Stimulated activated CD8-positive, alpha-beta memory T cell treated with anti-CD3 and anti-CD28 coated beads, Interleukin-4, amount 100 ng/mL, for 24 hours (primary cell): ENCODE measurements at places on chromosomes 2 and 18.

DNA sequence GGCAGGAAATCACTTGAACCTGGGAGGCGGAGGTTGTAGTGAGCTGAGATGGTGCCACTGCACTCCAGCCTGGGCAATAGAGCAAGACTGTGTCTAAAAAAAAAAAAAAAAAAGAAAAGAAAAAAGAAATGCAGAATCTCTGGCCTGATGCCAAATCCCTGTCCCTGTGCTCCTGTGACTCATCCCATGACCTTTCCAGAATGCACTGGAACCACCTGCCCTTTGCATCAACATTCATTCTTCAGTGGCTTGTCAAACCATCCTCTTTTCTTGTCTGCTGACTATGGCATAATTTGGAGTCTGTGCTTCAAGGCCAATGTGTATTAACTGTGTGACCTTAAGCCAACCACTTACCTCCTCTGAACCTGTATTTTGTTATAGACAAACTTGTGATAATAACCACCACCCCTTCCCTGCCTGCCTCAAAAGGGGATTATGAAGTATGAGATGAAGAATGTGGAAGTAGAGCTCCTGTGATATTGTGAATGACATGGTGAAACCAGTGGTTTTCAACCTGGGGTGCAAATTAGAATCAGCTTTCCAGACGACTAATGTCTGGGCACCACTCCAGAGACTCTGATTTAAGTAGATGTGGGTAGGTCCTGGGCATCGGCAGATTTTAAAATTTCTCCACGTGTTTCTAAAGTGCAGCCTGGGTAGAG, 189.3 kb downstream of the CLIP4 start:
- DNase-seq, result no peak

GRCh38 chr18:27712066-27712465, 464.9 kb downstream of the CDH2 start:
- DNase-seq, result no peak

DNA sequence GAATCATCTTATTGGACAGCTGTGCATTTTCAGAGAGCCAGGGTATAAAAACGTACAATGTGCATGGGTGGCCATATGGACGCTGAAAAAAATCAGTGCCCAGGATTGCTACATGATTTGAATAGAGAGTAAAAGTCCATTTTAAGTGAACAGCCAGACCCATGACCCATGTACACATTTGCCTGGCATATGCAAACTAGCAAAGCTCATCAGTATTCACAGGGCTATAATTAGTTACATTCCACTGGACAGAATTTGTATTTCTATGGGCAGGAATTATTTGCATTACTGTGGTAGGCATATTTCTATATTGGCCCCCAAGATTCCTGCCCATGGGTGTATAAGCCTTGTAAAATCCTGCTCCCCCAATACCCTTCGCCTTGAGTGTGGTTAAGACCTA, 78.8 kb downstream of the PTH2R start:
- no peak for DNase-seq

DNA sequence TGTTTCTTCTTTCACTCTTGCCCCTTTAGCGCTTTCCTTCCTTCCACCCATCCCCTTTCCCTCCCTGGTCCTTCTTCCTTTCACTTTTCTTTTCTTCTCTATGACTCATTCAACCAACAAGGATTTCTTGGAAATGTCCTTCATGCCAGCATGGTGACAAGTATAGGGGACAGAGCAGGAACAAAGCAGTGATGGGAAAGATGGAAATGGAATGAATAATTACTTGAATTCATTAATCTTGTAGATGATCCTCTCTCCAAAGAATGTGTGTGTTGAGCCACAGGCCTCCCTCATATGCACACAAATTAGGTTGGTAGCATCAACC, 1.5 kb downstream of the VAMP5 start:
- DNase-seq, result no peak

DNA sequence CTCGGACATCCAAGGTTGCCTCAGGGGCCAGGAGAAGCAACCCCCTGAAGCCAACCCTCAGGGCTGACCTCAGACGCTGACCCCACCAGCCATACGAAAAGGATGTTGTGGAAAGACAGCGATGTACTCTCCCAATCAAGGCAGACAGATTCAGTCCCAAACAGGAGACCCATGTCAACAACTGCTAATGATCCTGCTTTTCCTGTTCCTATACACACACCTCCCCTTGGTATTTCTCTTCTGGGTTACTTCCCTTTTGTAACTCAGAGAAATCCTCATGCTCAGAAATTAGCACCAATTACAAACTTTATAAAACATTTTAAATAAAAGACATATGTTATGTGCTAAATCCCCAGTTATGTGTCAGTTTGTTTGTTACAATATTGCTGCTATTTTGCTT, 120.8 kb downstream of the PID1 start:
- DNase-seq, result no peak

DNA sequence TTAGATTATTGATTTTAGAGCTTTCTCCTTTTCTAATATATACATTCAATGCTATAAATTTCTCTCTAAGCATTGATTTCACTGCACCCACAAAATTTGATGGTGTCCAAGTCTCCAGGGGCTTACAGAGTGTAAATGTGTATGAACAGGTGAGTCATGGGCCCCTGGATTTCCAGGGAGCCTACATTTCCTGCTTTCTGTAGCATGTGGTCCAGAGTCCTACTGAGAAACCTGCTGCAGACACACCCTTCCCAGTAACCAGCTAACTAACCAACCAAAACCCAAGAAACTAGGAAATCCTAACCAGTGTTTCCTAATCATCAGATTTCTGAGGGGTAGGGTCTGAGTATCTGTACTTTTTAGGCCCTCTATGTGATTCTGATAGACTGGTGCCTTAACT, 39.5 kb upstream of the TANC1 start:
- DNase-seq, result no peak

- DNase-seq, result no peak
Observed at GRCh38 chr2:60500861-60501260, 52.6 kb downstream of the BCL11A start.

GRCh38 chr2:109194620-109194937, 65.6 kb downstream of the SH3RF3 start:
- DNase-seq, result no peak

- DNase-seq, result no peak
Observed at GRCh38 chr18:50396005-50396660, 21.3 kb downstream of the SKA1 start.

DNA sequence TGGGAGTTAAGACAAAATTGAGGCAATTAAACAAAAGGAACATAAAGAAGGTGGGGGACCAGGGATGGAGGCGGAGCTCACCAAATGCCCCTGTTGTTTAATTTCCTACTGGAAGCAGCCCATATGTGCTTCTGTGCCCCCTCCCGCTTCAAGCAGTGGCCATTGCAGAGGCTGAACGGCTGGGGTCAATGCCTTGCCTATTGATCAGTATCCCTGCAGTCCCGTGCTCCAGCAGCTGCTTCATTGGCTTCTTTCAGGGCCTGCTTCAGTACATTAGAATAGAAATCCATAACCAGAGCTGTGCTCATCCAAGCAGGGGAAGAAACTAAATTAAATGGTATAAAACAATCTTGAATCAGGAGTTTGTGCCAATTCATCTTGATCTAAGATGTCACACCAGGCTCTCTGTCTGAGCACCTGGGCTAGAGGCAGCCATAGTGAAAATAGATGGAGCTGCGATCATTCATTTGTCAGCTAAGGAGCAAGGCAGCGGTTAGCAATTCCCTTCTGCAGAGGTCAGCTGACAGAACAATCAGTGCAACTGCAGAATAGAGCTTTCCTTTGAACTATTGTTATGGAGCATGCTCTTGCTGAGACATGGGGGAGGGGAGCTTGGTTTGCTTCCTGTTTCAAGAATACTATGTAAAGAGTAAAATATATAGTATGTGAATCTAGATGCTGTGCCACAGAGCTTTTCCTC, 222.4 kb downstream of the WDR7 start:
- no peak for DNase-seq

DNA sequence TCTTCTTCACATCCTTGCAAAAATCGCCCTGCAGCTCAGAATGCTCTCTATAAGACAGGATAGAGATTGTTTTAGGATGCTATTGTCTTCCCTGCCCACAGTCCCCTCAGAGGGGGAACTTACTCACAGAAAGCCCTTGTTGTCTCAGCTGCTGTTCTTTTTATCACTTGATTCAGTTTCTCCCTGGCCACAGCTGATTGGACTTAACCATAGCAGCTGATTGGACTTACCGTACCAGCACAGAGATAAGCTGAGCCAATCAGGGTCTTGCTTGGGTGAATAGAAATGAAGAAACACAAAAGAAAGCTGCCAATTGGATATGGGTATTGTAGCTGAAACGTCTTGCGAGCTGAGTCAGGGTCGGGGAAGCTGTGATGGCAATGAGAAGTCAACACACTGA, 194.2 kb upstream of the MEX3C start:
- DNase-seq, result no peak

GRCh38 chr2:6828299-6828584, 37.5 kb downstream of the CMPK2 start:
- DNase-seq, result no peak

DNA sequence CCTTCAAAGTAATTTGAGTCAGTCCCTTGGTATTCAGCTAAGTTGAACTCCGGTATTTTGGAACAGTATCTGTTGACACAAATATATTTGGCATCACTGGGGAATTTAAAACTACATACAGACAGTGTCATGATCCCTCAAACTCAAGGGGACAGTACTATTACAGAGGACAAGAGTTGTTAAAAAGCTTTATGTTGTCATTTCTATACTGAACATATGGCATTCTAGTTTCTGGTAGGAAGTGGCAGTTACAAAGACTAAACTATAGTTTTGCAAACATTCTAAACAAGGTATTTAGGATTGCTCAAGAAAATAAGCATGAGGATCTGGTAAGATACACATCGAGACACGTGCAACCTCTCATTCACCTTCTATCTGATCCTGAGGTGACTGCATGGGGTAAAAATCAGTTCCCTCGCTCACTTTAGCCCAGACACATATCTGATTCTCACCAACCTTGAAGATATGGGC, 16.6 kb upstream of the CCNYL1 start:
- no peak for DNase-seq

DNA sequence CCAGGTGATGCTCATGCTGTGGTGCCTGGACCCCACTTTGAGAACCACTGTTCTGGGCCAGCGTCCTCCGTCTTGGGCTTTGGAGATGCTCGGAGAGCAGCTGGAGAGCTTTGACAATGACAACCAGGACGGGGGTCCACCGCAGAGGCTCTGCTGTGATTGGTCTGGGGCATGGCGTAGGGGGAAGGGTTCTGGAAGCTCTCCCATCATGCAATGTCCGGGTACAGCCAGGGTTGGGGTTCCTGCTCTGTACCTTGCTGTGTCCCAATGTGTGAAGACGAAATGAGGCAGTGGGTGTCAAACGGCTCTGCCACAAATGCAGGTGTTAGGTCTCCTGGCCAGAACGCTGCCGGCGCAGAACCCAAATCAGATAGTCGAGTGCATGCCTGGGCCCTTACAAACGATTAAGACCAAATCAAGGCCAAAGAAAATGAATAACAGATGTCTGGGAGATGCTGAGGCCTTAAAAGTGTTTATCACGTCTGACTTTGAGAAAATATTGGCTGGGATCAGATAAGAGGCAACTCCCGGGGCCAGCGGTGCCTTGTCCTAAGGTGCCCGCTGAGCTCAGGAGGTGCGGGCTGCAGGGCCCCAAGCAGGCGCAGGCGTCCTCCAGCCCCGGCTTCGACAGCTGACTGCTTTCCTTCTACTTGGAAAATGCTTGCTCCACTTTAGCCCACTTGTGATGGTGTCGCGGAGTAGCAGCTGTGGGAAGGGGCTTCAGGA, 117.2 kb downstream of the VAPA start:
- no peak for DNase-seq

GRCh38 chr2:11473659-11474433, 7.9 kb upstream of the E2F6 start:
- no peak for DNase-seq

GRCh38 chr18:24231773-24232735, 93.2 kb downstream of the CABYR start:
- no peak for DNase-seq

DNA sequence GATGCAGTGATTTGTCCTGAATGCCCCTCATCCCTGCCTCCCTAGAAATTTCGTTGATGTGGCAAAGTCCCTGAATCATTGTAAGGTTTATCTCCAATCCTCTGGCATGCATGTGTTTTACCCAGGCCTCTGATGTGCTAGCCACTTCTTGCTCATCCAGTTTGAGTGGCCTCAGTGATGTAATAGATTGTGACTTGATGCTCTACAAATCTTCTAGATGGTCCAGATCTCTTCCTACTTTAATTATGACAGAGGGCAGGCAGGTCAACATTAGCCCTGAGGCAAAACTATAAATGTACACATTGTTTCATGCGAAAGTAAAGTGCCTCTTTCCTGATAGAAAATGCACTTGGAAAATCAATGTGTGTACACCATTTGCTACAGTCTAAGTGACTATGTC, 54.5 kb downstream of the LONRF2 start:
- no peak for DNase-seq

DNA sequence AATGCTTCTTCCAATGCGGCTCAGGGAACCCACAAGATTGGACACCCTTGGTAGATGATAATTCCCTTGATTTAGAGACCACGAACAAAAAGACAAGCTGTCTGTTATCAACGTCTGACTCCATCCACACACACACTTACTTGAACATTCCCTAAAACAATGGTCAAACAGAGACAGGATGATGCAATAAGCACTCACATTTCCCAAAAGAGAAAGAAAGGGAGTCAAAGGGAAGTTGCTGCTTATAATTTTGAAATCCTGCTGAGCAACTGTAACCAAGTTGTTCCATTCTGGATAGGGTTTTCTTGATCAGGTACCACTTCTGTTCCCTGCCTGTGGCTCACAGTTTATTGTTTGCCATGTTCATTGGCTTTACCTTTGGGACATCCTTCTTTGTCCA, 571.3 kb upstream of the CNTNAP5 start:
- no peak for DNase-seq

GRCh38 chr2:188022389-188022788, 269.3 kb upstream of the GULP1 start:
- no peak for DNase-seq

GRCh38 chr2:236744281-236744705, 174.7 kb downstream of the ACKR3 start:
- DNase-seq, result no peak

GRCh38 chr2:230176996-230177395, 42.8 kb downstream of the SP110 start:
- DNase-seq, result no peak

DNA sequence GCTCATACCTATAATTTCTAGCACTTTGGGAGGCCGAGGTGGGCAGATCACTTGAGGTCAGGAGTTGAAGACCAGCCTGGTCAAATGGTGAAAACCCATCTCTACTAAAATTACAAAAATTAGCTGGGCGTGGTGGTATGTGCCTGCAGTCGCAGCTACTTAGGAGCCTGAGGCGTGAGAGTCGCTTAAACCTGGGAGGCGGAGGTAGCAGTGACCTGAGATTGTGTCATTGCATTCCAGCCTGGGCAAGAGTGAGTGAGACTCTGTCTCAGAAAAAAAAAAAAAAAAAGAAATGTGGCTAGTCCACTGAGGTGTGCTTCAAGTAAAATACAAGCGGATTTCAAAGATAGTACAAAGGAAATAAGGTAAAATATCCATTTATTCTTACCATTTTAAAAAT, 46.2 kb downstream of the RBKS start:
- DNase-seq, result no peak

GRCh38 chr2:62410015-62410453, 96.0 kb downstream of the TMEM17 start:
- DNase-seq, result no peak
